Activated CD8-positive, alpha-beta memory T cell treated with anti-CD3 and anti-CD28 coated beads, Interleukin-2, amount 10 ng/mL, durations not matched to agents 7 days and 5 days (primary cell): ENCODE measurements at places on chromosomes 12 and 14. TPM values are rescaled to one million over a fixed set of nuclear protein-coding genes. Genes with fewer than 3 reads are reported as not detected.

DNA sequence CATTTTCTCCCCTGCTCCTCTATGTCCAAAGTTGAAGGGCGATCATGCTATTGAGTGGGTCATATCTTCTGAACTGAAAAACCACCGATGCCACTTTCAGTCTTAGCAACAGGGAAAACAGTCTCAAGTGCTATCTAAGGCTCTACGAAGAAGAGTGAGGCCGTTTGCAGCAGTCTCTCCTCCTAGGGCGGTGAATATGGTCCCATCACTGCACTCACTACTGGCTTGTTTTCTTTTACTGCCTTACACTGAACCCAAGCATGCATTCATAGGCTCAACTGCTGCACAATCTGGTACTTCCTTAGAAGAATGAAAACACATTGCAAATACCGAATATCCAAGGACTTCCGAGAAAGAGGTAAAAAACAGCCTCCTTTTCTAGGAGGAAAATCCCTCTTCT lies 92.1 kb downstream of the DNAH10 start:
- DNase-seq = no peak

DNA sequence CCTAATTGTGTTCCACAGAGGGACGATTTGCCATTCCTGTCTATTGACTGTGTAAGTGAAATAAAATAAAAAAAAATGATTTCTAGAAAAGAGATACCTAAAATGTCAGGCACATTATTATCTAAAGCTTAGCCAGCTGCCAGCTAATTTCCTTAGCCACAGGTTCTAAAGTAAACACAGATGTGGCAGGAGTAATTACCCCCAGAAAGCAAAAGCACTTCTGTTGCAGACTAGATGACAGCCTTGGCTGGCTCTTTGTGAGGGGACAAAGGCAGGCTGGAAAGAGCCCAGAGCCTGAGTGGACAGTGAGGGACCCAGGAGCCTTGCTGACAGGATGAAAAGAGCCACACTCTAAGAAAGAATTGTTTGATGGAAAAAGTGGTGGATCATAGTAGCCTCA lies 418.1 kb downstream of the LRIG3 start:
- no peak for DNase-seq

DNA sequence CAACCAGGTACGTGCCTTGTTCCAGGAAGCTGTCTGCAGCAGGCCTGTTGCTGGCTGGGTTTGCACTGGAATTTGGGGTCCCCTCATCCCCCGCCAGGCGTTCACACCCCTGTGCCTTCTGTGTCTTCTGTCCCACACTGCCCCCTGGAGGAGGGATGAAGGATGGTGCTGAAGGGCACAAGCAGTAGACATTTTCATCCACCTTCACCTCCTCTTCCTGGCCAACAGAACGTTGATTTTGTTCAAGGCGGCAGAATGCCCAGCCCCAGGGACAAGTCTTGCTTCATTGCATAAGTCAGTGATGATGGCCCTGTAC lies 122.1 kb downstream of the CALM1 start:
- peak; percentile 60 for DNase-seq

ADGRD1 gene
- 2.2 TPM for total RNA-seq

AQP2 gene
- total RNA-seq = not detected

ASCL1 gene
- not detected for total RNA-seq

- DNase-seq = no peak
These were observed 22.2 kb downstream of the LRRIQ1 start for GRCh38 chr12:85058339-85058738.

DNA sequence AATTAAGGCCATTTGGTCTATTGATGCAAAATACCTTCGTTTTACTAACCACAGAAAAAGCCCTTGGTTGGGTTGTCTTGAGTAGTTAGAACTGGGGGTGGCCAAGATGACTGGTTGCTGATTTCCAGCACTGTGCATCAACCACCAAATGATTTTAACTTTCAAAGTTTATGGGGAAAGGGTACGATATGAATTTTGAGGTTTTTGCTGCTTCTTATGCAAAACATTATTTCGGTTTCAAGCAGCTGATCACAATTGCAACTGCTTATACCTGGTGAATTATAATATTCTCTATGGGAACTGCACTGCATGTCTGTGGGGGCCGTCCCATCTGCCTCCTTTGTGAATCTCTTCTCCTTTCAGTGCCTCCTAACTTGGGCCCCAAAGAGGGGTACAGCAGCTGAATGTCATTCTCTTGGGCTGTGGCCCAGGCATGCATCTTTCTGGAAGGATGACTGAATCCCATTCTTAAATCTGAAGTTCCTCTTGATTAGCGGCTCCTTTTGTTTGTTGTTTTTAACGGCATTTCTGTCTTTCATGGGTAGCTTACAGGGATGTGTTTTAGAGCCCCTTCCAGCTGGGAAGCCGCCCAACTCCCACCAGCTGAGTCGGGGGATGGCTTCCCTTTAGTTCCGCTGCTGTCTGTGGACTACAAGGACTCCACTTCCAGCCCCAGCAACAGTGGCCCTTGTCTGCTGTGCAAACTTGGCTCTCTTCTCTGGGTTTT lies 479.8 kb downstream of the ZFP36L1 start:
- no peak for DNase-seq

TAS2R7 gene
- total RNA-seq = not detected

- no peak for DNase-seq
These were observed 56.8 kb upstream of the FOXG1 start for GRCh38 chr14:28709571-28710305.

DNA sequence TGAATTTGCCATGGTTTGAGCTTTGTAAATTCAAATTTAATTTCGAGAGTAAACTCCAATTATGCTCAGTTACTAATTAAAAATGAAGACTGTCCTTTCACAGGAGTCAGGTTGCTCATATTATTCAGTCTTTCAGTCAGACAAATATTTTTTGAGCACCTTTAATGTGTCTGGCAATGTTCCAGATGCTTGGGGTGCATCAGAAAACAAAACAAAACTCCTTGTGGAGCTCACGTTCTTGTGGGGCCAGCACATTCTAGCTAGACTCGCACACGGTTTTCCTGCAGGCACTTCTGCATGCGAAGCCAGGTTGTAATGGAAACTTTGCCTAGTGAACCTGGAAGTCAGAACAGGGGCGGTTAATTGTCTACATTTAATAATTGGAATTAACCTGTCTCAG lies 64.0 kb upstream of the ATF1 start:
- DNase-seq = no peak

KRT79 gene
- total RNA-seq = not detected

PTPRQ gene
- not detected for total RNA-seq

GRCh38 chr14:38755036-38755435 lies 348.0 kb downstream of the SEC23A start:
- no peak for DNase-seq
